Urothelium cell line (cell line): ENCODE measurements at places on chromosomes 2 and 18.

GRCh38 chr2:152292991-152293390, 42.0 kb upstream of the FMNL2 start:
- no peak for DNase-seq

DNA sequence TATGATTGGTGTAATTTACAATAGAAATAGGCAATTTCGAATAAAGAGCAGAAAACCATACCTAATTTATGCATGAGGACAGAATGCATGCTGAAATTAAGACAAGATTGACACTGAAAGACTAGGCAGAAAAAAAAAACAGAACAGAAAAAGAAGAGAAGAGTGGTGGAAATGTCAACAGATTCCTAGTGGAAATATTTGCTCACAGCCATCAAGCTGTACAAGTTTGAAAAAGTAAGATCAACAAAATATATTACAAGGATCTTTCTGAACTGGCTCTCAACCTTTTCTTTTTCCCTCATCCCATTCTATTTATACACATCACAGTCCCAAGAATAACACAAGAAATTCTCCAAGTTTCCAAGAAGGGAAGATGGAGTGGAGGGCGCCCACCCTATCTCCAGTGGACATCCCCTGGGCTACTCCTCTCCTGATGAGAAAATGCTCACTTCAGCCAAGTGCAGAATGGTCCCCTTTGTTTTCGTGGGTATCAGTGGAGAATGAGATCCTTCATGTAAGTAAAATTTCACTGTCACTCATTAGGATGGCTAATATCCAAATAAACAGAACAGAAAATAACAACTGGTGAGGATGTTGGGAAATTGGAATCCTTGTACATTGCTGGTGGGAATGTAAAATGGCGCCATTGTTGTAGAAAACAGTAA, 51.0 kb upstream of the ZNF532 start:
- no peak for DNase-seq

DNA sequence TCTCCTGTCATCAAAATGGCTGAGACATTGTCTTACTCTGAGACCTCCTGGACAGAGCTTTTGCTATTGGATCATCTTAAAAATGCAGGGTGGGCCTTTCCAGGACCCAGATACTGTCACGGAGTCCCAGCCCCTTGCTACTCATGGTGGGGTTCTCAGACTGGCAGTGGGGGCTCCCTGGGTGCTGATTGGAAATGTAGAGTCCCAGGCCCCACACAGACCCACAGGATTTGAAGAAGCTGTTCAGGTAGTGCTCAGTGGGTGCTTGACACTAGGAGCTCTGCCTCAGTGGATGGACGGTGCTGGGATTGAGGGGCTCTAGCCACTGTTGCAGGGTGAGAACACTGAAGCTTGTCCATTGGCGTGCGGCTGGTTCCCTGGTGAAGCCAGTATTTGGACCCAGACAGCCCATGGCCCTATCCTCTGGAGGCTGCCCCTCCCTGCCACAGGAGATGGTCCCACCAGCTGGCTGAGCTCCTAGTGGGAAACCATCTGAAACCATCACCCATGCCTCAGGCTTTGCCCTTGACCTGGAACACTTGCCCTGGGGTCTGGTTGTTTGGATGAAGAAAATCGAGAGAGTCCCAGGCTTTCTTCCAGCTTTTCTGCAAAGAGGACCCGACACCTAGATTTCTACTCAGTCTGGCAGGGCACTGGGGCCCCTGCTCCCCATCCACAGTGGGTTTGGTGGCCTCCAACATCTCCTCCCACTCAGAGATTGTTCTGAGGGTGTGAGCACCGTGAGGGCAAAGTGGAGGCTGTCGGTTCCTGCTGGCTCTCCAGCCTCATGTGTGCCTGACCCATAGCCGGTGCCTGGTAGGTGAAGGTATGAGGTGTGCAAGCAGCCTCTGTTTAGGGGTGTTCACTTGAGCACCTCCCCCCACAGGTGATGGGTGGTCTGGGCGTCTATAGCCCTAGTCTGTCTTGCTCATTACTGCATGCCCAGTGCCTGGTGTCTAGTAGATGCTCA, 30.1 kb downstream of the MROH2A start:
- DNase-seq, result no peak

GRCh38 chr18:7593218-7593819, 26.2 kb downstream of the PTPRM start:
- DNase-seq, result no peak

- DNase-seq, result no peak
Observed at GRCh38 chr2:85706599-85707296, 12.6 kb downstream of the GNLY start.

DNA sequence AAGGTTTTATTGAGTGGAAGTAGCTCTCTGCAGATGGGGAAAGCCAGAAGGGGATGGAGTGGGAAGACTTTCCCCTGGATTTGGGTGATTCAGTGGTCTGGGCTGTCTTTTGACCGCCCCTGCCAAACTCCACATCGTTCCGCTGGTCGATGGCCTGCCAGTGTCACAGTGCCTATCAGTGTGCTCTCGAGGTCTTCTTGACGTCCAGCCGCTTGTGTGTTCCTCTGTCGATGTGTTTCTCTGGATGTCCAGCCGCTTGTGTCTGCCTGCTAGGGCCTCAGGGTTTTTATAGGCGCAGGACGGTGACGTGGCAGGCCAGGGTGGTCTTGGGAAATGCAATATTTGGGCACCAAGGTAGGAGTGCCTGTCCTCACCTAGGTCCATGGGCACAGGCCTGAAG, 1371.4 kb upstream of the PIK3C3 start:
- DNase-seq, result no peak

DNA sequence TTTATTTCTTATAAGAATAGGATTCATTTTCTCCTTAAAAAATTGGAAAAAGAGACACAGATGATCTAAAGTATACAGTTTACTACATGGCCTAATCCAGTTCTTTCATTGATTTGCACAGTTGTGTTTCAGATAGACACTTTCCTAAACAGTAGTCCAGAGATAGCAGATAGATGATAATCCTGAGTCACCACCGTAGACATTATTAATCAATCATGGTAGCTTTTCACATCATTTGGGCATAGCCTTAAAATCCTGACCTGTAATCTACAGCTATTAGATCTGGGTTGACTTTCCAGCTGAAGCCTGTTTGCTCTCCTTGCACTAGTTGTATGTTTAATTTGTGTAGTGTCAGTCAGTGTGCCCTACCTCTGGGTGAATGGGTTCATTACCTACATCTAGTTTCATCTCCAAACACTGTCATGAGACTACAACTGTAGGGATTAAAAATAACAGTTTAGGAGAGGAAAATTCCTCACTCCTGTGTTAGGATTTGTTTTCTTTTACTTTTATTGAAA, 14.1 kb downstream of the C18orf63 start:
- no peak for DNase-seq

- no peak for DNase-seq
Observed at GRCh38 chr2:69509011-69509749, 71.9 kb upstream of the NFU1 start.

- DNase-seq, result no peak
Observed at GRCh38 chr2:42978887-42979415, 186.6 kb upstream of the HAAO start.

GRCh38 chr2:159125858-159126257, 157.4 kb downstream of the TANC1 start:
- no peak for DNase-seq

DNA sequence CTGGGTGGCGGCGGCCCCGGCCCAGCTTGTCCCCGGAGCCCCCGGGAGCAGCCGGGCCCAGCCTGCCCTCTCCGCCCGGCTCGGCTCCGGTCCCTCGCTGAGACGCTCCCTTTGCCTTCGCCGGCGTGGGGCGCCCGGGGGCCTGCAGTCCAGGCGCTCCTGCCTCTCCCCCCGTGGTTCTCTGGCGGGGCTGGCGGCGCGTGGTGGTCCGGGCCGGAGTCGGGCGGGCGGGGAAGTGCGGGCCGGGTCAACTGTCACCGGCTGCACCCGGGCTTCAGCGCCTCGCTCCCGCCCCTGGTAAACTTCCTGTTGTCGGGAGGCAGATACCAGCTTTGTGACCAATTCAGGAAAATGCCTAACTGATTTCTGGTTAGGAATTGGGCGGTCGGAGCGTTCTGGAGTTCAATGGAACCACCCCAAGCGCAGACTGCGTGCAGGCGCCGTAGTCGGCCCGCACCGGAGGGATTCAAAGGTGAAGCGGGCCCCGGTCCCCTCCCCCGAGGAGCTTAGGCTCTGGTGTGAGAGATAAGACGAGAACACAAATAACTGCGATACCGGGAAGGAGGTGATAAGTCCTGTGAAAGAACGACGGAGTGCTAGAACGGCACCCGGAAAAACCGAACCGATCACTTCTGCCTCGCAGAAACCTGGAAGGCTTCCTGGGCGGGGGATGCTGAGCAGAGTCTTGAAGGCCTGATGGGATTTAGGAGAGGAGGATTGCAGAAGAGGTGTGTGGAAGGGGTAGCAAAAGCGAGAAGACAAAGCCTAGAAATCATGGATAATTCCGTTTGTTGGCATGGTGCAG, 891 bp downstream of the CAB39 start:
- peak; percentile 13 for DNase-seq

DNA sequence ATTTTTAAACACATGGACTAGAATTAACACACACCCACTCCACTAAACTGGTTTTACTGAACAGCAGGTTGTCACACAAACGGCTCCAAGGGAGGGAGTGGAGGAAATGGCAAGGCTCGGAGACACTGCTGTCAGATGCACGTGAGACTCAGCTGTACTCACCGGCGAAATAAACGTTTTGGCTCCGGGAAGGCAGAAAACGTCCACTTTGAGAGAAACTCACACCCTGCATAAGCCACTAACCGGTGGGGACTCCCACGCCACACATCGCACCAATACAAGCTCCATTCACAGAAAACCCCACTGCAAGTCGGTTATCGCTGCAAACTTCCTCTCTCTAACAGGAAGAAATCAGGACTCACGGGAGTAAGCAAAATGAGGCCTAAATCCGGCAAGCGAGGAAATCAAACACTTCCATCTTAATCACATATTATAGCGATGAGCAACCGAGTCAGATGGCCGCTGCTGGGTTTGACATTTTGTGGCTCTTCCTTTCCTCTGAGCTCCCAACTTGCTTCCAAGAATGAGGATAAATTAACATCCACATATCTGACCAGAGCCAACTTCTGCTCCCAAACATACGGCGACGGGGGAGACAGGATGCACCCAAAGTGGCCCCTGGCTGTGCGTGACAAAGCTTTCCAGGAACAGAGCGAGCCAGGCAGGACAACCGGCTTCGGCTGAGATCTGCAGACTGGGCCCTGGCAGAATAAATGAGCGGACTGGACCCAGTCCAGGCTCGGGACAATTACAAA, 63.5 kb downstream of the HDAC4 start:
- DNase-seq, result no peak
